HCEC 1CT (cell line): ENCODE measurements at places on chromosomes 7 and 10.

- no peak for DNase-seq
These were observed 64.4 kb upstream of the PDGFA start for GRCh38 chr7:584122-584465.

- no peak for DNase-seq
These were observed 20.3 kb downstream of the ASB13 start for GRCh38 chr10:5645944-5646617.

GRCh38 chr7:33821970-33822369 is 83.4 kb upstream of the BMPER start:
- peak; percentile 56 for DNase-seq

GRCh38 chr10:124578231-124579010 is 116.8 kb downstream of the LHPP start:
- DNase-seq, result no peak

DNA sequence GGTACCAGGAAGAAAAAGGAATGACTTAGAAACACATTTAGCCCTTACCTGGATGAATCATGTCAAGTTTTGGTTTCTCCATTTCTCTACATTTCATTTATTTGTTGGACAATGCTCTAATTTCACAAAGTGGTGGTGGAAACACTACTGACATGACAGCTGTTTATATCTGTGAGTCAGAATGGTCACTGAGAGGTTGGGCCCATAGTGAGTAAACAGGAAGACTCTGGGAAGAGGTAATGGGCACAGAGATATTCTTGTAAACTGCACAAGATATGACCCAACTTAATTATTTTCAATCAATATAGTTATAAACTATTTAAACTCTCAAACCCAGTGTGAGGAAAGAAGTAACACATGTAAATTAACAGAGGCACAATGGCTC is 176.3 kb upstream of the MEOX2 start:
- DNase-seq, result peak; percentile 37

DNA sequence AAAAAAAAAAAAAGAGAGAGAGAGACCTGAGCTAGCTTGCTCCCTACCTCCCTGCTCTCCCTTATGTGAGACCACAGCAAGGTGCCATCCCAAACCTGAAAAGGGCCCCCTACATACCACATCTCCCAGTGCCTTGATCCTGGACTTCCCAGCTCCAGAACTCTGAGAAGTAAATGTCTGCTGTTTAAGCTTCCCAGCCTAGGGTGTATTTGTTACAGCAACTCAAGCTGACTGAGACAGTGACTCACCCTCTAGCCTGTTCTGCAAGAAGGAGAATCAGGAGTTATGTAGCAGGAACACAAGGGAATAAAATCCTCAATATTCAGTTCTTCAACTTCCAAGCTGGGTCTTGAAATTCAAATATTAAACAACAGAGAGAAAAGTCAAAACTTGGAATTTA is 52.1 kb upstream of the TMEM72 start:
- DNase-seq, result no peak

DNA sequence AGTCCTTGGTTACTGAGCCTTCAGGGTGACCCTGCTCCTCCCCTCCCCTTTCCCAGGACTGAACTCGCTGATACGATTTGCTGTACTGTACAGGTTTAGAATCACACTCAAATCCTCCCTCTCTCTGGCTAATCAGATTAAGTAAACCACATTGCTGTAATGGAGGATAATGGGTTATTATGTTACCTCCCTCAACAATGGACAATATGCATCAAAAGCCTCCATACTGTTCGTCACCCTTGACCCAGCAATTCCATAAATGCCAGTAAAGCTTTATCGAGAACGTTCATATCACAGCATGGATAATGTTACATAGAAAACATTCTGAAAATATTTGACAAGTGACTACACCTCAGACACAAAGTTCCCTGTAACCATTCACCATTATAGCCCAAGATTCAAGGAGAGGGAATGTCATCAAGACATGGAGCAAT is 61.7 kb downstream of the FAM107B start:
- peak; percentile 13 for DNase-seq

- no peak for DNase-seq
These were observed 123.8 kb downstream of the TEX36 start for GRCh38 chr10:125559210-125559609.

GRCh38 chr10:23793577-23793976 is 354.7 kb downstream of the OTUD1 start:
- no peak for DNase-seq
